Spleen (tissue), 13 donors: ENCODE measurements at places on chromosomes 5 and 9. TPM values are rescaled to one million over a fixed set of nuclear protein-coding genes. Genes with fewer than 3 reads are reported as not detected.

GRCh38 chr5:163248333-163248732 is 189.1 kb upstream of the CCNG1 start:
- no peak for DNase-seq

- peak; percentile 82 for DNase-seq
Observed at GRCh38 chr9:133371261-133371711, 4.6 kb downstream of the SURF4 start.

- no peak for DNase-seq
Observed at GRCh38 chr5:68744206-68744605, 349.6 kb upstream of the SLC30A5 start.

DNA sequence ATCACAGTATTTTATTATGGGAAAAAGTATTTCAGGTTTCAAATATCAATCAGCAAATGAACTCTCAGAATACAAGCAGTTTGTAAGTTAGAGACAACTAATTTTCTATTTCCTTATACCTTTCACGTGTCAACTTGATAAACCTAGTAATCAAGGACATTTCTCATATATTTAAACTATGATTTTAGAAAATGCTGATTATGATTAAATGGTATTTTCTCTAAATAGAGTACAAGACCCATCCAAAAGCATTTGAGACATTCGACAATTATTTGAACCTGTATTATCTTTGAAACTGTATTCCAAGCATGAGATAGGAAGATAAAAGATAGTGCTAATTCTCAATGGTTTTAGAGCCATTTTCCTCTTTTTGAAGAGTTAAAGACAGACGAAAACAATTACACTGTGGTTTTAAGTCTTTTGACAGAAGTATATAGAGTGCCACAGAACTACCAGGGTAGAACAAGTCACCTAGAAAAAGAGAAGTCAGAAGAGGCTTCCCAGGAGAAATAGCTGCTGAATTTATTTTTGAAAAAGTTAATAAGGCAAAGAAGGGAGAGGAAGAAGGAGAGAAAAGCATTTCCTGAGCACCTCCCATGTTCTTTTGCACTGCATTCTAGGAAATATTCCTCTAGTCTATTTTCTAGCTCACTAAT is 5.6 kb downstream of the MEIKIN start:
- no peak for DNase-seq

The C5orf58 gene
- polyA plus RNA-seq, result 0.35 TPM

The SPOCK1 gene
- polyA plus RNA-seq, result 2.1 TPM

The ANAPC2 gene
- 27.8 TPM for polyA plus RNA-seq
